Stomach (tissue), 19 donors: ENCODE measurements at places on chromosomes 1 and 21.

GRCh38 chr1:206835186-206835585, 30.2 kb upstream of the IL20 start:
- DNase-seq: no peak

DNA sequence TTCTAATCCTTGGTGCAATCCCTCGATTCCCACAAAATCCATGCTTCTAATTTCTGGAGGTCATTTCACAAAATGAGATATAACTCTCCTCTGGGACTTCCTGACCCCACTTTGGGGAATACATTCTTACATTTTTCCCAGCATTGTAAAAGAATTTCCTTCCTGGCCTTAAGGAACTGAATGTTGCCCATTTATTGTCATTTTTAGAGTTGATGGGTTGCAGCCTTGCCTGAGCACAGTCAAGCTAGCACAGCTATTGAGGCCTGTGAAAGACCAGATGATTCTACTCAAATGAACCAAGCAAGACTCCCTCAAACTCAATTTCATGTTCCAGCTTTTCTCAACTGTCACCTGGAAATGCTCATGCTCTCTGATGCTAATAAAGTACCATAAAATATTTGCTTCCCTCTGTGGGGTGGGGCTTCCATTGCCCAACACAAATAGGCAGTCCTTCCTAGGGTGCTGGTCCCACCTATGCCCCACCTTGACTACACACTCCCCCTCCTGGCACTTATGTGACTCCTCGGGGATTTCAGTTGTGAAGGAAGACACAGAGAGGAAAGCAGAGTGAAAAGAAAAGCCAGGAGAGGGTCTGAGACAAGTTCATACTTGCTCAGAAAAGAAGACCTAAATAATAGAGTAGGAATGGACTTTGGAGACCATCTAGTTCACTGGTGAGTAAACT, 24.0 kb upstream of the CDC7 start:
- DNase-seq: peak; percentile 60

- DNase-seq: no peak
Observed at GRCh38 chr1:246270236-246270635, 236.8 kb downstream of the SMYD3 start.

- DNase-seq: no peak
Observed at GRCh38 chr1:193457676-193458075, 271.3 kb upstream of the B3GALT2 start.

GRCh38 chr1:67307251-67308060, at the start of gene IL12RB2:
Gene IL12RB2 (plus strand): TSS chr1:67307873. CDS start chr1:67320369, 12,496 bp downstream.
- peak; percentile 27 for DNase-seq

GRCh38 chr1:160522622-160523345, at the start of gene SLAMF6:
Gene SLAMF6 (minus strand): TSS chr1:160523255. CDS start chr1:160523192, 63 bp downstream.
- DNase-seq: no peak

DNA sequence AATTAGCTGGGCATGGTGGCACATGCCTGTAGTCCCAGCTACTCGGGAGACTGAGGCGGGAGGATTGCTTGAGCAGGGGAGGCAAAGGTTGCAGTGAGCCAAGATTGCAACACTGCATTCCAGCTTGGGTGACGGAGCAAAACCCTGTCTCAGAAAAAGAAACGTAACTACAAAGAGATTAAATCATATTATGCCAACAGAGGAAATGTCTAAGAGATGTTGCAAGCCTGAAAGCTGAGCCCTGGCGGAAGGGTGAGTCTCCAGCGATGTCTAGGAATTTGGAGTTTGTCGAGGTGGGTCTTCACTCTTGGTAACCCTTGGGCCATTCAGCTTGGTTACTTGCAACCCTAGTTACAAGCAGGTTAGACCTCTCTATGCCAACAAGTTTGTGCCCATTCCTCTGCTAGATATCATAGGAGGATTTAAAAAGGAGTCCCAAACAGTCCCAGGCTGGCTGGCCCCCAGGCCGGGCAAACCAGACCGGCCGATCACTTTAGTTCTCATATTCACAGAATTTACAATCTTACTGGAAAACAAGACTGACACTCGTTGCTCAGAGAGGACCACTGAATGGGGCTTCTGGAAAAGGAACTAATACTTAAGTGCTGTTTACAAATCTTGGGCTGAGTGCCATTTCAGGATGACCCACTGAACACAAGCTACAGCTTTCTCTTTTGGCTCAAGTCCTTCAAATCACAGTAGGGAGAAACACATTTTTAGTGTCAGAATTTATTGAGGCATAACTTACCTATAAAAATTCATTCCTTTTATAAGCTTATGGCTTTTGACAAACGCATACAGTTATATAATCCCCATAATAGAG, 27.1 kb downstream of the SLC30A1 start:
- DNase-seq: peak; percentile 43

GRCh38 chr1:83960669-83961277, 38.2 kb downstream of the TTLL7 start:
- no peak for DNase-seq

DNA sequence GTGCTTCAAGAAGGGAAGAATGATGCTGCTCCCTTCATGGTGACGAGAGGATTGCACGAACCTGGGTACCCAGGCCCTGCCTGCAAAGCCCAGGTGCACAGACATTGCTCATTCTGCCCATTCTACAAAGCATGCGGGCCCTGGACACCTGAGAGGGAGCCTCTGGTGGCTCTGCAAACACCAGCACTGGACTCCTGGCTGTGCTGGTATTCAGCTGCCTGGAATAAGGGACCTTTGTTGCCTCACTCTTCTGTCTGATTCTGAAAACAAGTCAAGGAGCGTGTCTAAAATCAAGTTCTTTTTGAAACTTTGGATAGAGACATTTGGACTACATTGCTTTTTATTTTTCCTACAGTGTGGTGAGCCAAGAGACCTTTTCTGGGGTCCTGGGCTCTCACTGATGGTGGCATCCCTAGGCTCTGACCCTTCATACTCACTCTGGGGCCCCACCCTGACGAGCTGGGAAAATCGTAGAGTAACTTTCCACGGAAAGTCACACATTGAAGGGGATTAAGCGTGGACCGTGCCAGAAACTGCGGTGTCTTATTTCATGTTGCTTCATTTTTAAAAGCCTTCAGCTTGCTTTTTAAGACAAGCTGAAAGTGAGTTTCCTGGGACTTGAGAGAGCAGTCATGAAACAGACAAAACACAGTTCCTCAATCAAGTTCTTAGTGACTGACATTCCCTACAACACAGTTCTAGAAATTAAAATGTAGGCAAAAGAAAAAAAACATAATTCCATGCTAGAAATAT, 24.0 kb downstream of the ABCA4 start:
- no peak for DNase-seq

DNA sequence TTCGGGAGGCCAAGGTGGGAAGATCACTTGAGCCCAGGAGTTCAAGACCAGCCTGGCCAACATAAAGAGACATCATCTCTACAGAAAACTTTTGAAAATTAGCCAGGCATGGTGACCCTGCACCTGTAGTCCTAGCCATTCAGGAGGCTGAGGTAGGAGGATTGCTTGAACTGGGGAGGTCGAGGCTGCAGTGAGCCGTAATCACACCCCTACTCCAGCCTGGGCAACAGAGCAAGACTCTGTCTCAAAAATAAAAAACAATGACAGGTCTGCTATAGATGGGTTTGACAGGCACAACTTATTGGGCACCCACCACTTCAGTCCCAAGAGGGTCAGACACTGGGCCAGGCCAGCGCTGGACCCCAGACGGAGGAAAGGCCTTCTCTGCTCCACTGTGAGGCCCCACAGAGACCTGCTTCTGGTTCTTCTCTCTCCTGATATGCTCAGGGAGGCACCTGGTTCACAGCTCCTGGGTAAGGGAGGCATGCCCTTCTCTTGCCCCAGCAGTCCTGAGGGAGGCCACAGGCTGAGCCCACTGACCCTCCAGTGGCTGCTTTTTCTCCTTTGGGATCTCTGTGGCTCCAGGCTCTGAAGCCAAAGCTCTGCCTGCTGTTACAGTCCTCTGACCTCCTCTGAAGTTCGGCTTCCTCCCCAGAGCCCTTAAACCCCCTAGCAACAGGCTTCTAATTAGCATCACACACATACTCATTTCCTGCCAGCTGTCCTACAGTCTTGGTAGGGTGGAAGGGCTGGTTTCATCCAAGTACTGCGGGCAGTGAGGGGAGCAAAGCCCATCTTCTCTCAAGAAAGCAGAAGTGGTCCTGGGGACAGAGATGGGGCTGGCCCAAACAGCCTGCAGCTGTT, 14.4 kb downstream of the S100A16 start:
- no peak for DNase-seq

DNA sequence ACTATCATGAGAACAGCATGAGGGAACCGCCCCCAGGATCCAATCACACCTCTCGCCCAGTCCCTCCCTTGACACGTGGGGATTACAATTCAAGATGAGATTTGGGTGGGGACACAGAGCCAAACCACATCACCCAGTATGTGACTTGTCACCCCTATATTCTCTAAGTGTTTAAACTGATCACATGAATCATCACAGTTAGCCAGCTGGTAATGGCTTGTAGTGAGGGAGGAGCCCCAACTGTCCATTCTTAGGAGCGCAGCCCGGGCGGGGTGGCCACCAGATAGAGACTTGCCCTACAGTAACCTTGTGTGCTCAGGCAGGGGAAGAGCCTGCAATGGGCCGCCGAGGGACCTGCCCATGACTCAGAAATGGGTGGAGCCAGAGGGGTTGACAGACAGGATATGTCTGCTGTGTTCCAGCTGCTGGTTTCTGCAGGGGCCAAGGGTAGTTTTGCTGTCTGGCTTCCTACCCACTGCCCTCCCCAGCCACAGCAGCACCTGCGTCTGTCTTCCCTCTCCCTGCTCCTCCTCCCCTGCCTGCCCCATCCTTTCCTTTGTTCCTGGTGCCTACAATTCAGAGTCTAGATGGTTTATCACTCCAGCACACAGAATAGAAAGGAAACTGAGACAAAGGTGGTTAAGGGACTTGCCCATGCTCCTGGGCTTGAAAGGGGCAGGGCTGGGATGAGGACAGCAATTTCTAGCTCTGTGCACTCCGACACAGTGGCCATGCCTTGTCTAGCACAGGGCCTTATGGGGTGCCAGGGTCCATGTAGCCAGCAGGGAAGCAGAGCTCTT, 9.2 kb downstream of the ABCG1 start:
- DNase-seq: peak; percentile 91

DNA sequence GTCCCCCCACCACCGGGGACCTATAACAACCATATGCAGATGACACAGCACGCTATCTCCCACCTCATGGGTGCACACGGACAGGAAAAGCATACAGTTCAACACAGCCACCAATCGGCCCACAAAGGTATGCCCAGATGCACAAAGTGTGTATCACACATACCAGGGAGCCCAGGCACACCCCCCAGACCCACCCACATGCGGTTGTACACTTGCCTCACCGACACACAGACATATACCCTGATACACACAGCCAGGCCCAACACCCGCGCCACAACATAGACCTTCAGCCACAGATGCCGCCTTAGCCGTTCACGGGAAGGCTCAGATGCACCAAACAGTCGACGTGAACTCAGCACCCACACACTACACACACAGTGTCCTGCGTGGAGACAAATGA, 5.5 kb downstream of the CROCC start:
- DNase-seq: peak; percentile 43

DNA sequence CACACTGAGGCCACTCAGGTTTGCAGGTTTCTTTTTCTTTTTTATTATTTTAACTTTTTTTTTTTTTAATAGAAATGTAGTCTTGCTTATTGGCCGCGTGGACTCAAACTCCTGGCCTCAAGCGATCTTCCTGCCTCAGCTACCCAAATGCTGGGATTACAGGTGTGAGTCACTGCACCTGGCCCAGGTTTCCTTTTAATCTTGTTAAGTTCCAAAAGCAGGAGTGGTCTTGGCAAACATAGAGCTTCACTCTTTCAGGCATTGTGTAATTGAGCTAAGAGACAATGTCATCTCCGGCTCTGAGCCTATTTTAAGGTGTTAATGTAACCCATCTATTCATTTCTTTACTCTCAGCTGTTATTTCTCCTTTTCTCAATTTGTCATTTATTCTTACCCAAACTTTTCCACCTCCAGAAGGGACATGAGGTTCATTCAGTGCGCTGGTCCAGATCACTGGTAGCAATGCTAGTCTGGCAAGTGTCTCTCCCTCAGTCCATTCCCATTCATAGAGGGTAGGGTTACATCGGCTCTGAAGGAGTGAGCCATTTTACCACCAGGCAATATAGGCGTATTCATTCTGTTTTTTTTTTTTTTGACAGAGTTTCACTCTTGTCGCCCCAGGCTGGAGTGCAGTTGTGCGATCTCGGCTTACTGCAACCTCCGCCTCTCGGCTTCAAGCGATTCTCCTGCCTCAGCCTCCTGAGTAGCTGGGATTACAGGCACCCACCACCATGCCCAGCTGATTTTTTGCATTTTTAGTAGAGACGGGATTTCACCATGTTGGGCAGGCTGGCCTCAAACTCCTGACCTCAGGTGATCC, 11.3 kb upstream of the MFSD2A start:
- no peak for DNase-seq

- peak; percentile 81 for DNase-seq
Observed at GRCh38 chr1:11893907-11894251, 32.3 kb downstream of the KIAA2013 start.

DNA sequence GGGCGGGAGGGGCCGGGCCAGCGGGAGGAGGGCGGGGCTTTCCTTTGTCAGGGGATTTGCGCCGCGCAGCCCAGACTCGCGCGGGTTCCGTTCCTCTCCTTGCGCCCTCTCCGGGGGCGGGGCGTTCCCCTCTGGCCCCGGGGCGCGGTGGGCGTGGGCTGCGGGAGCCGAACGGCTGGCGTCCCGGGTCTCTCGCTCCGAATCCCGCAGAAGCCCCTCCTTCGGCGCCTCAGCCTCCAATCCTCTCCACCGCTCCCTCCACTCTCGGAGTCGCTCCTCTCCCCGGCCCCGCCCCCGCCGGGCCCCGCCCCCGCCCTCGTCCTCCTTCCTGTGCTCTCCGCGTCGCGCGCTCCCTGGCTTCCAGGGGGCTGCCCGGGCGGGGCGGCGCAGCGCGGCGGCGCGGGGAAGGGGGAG, 82.8 kb upstream of the BMP8A start:
- DNase-seq: peak; percentile 93

GRCh38 chr1:8595941-8596340, 221.5 kb downstream of the RERE start:
- DNase-seq: no peak

GRCh38 chr1:157105988-157106812, 6.6 kb upstream of the ETV3L start:
- peak; percentile 55 for DNase-seq

DNA sequence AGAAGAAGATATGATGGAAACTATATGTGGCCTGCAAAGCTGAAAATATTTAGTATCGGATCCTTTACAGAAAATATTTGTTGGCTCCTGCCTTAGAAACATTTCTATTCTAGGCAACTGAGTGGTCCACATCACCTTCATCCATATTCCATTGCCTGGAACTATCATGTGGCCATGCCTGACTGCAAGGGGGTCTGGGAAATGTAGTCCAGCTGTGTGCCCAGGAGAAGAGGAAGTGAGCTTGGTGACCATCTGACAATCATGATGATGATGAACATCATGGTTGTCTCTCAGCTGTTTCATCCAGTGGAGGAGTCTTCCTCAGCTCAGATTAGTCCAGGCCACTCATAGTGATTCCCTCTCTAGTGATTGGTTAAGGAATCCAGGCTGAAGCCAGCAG, 61.8 kb upstream of the IFNLR1 start:
- no peak for DNase-seq

GRCh38 chr1:94118471-94118870, 2.5 kb downstream of the ABCA4 start:
- no peak for DNase-seq

DNA sequence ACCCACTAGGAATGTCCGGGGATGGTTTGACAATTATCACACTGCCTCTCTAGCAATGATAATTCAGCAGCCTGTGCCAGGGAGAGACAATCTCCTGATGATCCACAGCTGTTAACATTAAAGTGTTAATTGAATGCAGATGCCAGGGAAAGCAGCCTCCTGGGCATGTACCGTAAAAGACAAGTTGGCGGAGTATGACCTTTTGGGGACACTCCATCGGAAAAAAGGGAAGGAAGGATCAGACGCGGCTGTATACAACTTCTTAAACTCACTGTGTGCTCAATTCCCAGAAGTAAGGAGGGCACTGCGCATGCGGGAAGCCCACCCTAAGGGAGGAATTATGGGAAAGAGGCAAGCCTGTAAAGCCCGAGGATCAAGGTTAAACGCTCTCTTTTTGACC, 62.6 kb downstream of the MAP3K7CL start:
- no peak for DNase-seq
